ENCODE measurements at places on chromosomes 12 and 14. TPM values are rescaled to one million over a fixed set of nuclear protein-coding genes. Genes with fewer than 3 reads are reported as not detected.

GNB3 gene
- 7.1 TPM for total RNA-seq

GZMB gene
- total RNA-seq, result 3.1 TPM

KRT77 gene
- not detected for total RNA-seq

KRT85 gene
- total RNA-seq, result not detected

NTN4 gene
- 40.3 TPM for total RNA-seq

- no peak for DNase-seq
Measured at GRCh38 chr14:103450416-103450815, 65.2 kb downstream of the MARK3 start.

- DNase-seq, result no peak
Measured at GRCh38 chr14:87994974-87995373, 2.0 kb upstream of the GALC start.

DNA sequence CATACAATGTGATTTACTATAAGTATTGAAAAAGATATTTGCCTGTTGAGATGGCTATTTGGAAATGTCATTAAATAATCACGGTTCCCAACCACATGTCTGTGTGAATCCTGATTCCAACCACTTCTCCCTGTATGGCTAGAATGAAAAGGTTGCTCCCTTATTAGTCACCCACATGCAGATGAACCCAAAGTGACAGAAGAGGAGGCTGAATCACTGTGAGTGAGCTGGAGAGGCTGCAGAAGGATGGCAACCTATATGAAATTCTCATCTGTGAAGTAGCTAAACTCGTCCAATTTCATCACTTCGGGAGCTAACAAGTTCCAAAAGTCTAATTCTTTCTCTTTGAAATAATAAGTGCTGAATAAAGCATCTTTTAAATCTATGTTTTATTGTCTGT is 300.5 kb downstream of the PRKD1 start:
- DNase-seq, result no peak

- no peak for DNase-seq
Measured at GRCh38 chr14:98456231-98456630, 815.8 kb downstream of the BCL11B start.

DNA sequence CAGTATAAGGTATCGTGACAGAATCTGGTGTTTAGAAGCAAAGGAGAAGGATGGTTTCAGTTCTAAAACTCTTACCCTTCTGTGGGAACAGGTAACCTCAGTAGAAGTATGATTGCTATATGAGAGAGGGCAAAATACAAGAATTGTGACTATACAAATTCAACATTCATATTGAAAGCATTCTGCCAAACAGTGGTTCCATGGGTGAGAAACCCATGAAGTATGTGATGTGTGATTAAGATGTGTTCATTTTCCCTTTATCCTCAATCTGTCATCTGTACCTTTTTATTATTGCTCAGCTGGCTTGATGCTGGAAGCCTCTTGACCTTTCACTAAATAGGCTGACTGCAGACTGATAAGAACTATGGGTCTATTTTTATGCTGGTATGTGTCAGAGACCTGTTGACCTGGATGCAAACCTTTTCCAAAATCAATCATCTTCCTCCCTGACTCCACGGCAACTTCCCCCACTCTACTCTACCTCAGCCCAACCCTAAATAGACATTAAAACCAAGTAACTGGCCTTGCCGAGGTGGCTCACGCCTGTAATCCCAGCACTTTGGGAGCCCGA is 109.6 kb downstream of the STXBP6 start:
- no peak for DNase-seq

DNA sequence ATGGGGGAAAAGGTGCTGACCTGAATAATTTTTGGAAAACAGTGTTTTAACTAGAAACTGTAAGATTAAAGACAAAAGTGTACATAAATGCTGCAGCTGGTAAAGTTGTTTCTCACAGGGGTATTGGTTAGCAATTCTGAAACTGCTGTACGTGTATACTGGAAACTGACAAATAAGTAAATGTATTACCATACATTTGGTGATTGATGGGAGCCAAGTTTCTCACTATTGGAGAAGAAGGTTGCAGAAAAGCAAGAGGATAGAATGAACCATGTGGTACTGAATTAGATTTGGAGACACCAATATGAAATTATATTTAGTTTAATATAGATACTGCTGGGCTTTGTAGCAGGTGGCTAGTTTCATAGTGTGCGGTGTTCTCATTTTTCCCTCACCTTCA is 19.6 kb upstream of the FBXO33 start:
- DNase-seq, result no peak

DNA sequence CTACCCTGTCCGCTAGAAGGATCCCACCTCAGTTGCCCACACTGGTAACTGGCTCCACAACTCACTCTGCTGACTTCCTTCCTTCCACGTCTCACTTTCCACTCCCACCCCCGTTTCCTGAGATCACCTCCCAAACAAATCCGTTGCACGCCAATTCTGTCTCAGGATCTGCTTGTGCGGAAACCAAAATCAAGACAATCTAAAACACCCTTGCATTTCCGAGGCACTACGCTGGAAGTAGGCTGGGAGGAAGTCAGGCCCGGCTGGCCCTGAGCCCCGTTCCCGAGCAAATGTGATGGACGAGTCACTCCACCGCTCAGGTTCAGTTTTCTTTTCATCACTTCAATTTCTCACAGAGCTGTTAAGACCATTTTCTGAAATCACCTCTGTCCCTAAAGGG is 23.1 kb downstream of the ABCB9 start:
- DNase-seq, result no peak

- DNase-seq, result no peak
Measured at GRCh38 chr14:74426202-74426582, at the start of gene SYNDIG1L. Gene SYNDIG1L, minus strand, starts transcription at chr14:74426210. Its CDS starts 16,466 bp downstream, at chr14:74409744.

GRCh38 chr12:114685869-114686268 is 1.9 kb upstream of the TBX3 start:
- no peak for DNase-seq

GRCh38 chr12:22231078-22231477 is 103.4 kb downstream of the ST8SIA1 start:
- DNase-seq, result no peak

GRCh38 chr12:112788205-112788604 is 3.3 kb upstream of the RPH3A start:
- no peak for DNase-seq

GRCh38 chr12:27966870-27967269 is 5.7 kb downstream of the PTHLH start:
- DNase-seq, result no peak

Data from sciatic nerve (tissue), 2 donors.